ENCODE measurements at places on chromosomes 7 and 10.
A peak's percentile ranks its signal among the peaks of the same experiment; 100 is the strongest.

GRCh38 chr7:10121631-10122030, 852.0 kb upstream of the PHF14 start:
- DNase-seq: peak; percentile 73

DNA sequence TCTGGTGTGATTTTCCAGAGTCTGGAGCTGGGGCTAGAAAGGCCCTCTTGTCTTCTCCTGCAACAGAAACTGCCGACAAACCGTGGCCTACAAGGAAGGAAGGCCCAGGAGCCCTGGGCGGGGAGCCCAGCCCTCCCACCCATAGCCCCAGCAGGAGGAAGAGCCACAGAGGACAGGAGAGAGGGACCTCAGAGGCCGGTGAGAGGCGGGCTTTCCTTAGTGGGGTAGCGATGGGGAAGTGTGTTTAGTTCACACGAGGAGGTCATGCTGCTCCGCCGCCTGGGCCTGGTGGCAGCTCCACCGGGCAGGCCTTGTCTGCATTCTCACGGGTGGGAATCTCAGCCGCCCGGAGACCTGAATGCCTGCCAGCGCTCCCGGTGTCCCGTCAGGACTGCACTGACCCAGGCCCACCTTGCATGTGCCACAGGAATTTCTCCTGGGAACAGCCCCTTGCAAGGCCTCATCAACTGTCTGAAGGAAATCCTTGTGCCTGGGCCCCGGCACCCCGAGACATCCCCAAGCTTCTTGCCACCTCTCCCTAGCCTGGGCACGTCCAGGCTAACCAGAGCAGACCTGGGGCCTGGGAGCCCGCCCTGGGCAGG, 50.9 kb downstream of the ZNF467 start:
- no peak for DNase-seq

DNA sequence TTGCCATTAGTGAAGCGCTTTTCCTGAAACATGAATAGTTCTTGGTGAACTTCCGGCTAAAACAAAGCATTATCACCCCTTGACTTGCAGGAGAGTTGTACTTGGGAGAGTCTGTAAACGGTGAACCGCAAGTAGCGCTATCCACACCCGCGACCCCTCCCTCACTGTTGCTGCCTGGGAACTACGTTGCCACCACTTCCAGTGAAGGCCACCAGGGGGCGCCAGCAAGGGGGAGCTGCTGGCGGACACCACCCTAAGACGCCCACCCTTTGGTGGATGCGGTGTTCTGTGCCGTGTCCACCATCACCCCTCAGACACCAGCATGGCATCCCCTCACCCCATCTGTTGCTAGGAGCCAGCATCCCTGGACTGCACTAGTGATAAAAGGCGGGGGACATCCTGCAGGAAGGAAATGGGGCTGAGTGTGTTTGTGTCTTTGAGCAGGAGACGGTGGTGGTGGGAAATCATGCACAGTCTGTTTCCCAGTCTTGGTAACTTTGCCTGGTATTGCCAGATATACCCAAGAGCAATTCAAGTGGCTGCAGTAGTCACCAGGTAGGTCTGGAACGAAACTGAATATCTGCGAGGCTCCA, 298.2 kb downstream of the FRMD4A start:
- DNase-seq: no peak

GRCh38 chr10:6343305-6344010, 140.7 kb downstream of the PFKFB3 start:
- no peak for DNase-seq

GRCh38 chr10:59709395-59710125, at the start of gene SLC16A9:
Gene SLC16A9, minus strand, starts transcription at chr10:59709850. Its CDS starts 25,559 bp downstream, at chr10:59684291.
- peak; percentile 30 for DNase-seq

GRCh38 chr10:116574797-116575196, 16.0 kb upstream of the PNLIPRP1 start:
- no peak for DNase-seq

DNA sequence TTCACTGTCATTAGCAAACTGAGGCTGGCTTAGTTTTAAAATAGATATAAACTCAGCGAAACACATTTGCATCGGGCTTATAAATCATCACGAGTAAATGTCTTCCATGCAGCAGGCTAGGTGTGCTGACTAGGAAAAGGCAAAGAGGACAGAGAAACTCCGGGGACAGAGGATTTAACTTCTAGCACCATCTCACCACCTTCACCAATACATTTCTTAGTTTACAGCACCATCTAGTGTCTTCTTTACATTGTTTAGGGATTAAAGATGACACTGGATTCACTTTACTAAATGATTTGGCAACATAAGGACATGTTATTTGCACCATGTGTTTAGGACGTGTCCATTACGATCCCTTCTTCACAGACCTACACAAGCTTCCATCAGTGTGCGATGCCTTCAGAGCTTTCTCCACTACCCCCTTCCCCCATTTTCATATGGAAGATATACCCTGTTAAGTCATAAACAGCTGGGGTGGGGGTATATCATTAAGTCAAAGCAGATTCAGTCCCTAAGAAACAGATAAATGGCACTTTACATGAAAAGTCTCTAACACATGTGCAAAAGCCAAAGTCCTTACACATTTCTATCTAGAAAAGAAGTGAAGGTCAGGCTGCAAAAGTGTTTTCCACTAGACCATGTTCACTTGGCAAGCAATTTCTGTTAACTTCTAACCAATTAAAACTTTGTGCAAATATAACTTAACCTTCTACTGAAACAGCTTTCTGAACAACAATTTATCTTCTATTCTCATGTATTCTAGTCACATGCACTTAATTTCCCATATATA, 103.3 kb downstream of the GRB10 start:
- DNase-seq: peak; percentile 18

GRCh38 chr10:35300063-35300699, 36.1 kb upstream of the CCNY start:
- no peak for DNase-seq

- DNase-seq: no peak
Measured at GRCh38 chr7:117251687-117252086, 71.2 kb downstream of the WNT2 start.

GRCh38 chr7:74515276-74515675, 61.6 kb downstream of the GTF2IRD1 start:
- no peak for DNase-seq

DNA sequence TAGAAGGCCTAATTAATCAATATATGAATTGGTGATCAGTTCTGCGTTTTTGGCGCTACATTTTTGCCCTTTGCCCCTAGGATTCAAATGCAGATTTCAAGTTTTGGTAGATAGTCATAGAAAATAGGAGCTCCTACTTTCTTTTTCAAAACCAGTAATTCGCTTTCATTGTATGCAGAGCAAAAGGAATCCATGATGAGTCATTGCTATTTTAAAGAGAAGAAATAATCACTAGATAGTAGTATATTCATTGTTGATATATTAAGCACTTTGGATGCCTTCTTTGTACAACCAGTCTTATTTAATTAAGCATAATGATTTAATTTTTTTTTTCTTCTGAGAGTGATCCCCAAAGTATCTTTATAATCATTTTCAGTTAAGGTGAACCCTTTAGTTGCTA, 50.3 kb downstream of the CSTF2T start:
- DNase-seq: no peak

- no peak for DNase-seq
Measured at GRCh38 chr7:36575832-36576231, 148.5 kb downstream of the AOAH start.

- DNase-seq: no peak
Measured at GRCh38 chr7:85851571-85852193, 664.8 kb upstream of the SEMA3D start.

DNA sequence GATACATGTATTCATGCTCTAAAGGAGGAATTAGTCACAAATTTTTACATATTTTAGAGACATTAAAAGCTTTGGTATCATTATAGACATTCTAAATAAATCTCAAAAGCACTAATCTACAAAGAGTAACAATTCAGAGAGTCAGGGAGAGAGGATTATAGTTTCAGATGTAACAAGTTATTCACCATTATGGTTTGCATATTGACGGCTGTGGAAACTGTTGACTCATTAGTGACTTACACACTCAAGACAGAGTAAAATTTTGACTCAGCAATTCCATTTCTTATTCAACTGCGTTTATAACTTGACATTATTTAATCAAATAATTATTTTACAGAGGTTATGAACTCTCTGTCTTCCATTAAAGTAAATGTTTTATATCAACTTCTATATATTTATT, 95.4 kb upstream of the SEMA3C start:
- no peak for DNase-seq

GRCh38 chr7:51301806-51302205, 14.8 kb downstream of the COBL start:
- DNase-seq: no peak

DNA sequence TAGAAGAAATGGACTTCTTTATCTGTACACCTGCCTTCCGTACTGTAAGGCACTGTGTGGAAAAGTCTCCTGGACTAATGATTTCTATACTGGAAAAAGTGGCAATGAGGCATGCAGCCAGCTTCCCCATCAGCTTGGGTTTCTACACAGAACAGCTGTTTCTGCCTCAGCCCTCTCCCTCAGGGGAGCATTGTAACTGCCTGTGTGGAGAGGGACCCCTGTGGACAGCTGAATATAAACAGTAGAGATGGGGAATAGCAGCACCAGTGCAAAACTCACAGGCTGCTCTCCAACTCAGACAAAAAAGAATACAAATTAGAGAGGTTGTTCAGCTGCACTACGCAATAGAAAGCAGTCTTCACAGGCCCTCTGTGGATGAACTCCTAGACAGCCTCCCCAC, 451.3 kb upstream of the MBL2 start:
- no peak for DNase-seq

DNA sequence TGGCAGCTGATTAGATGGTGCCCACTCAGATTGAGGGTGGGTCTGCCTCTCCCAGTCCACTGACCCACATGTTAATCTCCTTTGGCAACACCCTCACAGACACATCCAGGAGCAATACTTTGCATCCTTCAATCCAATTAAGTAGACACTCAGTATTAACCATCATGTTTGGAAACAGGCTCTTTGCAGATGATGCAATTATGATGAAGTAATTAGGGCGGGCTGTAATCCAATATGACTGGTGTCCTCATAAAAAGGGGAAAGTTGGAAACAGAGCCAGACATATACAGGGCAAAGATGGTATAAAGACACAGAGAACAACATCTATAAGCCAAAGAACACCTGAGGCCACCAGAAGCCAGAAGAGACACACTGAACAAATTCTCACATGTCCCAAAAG, 658.6 kb downstream of the CCSER2 start:
- no peak for DNase-seq

- no peak for DNase-seq
Measured at GRCh38 chr7:27170426-27171324, 3.4 kb downstream of the HOXA10 start.

DNA sequence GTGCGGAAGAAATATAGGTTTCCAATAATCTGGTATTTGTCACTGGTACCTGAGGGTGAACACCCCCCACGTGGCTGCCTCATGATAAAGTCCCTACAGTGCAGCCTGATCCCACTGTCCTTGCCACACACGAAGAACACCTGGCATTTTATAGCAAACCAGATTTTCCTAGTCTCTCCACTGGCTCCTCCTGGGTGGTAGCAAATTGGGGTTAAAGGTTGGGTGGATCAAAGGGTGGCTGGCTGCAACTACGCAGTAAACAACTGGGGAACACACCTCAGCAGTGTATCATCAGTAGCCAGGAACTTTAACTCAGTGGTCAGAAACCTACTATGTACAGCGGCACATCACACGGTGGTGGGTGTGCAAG, 10.3 kb downstream of the SEPHS1 start:
- no peak for DNase-seq

- DNase-seq: no peak
Measured at GRCh38 chr7:130087364-130087763, 17.0 kb downstream of the KLHDC10 start.

Measured in NCI-H774 (cell line).